ENCODE measurements at places on chromosomes 2 and 18. TPM values are rescaled to one million over a fixed set of nuclear protein-coding genes. Genes with fewer than 3 reads are reported as not detected.

CNOT9 gene
- total RNA-seq = 58.1 TPM

FSIP2 gene
- total RNA-seq = 56.4 TPM

MC2R gene
- not detected for total RNA-seq

- no peak for DNase-seq
Measured at GRCh38 chr2:26712486-26713465, 20.3 kb downstream of the KCNK3 start.

DNA sequence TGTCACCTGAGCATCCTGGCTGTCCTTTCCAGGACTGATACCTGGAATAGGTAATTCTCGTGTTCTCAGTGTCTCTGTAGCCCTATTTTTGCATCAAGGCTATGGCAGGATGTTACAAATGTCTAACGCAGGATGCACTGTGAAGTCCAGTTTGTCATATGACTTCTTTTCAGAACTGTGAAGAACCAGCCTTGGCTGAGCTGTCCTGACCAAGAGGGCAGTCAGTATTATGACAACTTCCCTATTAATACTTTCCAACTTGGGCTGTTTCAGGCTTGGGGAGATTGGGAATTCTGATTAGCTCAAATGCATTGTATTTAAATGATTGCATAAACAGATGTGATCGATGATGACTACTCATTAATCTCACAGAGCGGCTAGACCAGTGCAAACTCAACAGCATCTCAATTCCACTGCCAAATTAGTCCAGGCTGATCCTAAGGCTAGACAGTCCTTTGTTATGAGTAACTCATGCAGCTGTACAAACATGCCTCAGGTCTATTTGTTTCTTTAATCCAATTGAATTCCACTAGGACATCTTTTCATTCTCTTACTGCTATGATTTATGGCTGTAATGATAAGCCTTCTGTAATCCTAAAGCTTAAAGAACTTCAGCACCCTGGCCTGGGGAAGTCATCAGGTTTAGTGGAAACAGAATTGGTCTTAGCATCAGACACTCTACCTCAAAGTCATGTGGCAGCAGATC, 331.6 kb downstream of the KCNS3 start:
- no peak for DNase-seq

- no peak for DNase-seq
Measured at GRCh38 chr2:130385709-130386108, 29.9 kb downstream of the PTPN18 start.

DNA sequence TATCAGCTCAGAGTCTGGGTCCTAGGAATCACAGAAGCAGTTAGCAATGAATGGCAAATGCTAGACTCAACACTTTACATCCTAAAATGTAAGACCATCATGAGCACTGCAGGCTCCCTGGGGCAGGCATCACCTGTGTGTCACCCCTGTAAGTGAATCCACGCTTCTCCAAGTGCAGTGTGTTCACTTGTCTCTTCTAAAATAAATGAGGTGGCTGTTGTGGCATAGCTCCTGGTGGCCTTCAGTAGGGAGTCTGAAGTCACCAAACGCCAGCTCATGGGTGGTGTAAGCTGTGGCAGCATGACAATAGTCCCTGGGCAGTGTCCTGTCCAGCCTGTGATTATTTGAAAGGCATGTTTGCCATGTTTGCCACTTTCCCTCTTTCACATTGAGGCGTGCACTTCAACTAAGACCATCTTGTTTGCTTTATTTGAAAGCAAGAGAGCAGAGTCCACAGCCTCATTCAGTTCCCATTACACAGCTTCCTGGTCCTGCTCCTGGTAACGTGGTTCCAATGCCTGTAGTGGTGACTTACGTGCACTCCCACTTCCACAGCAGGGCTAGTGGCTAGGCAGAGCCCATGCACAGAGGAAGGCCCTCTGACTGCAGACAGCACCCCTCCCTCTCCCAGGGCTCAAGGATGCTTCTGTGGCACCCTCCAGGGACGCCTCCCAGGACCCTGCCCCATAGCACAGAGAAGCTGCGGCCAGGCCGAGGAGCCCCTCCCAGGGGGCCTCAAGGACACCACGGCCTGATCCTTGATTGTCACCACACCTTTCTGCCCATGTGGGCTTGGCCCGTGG, 24.3 kb downstream of the COA5 start:
- DNase-seq = no peak

DNA sequence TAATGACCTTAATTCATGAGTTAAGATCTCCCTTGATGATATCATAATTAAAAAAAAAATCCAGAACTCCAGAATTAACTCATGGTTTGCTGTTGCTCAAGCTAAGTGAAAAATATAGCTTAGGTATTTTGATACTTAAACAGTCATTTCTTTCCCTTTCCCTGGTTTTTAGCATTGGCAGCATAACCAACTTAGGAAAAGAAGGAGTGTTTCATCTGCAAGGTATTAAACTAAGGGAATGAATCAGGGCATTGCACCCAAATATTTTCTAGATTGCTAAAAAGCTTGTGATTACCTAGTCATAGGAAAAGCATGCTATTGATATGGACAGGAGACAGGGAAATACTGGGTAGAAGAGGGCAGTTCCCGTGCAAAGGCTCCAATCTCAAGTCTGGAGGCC, 207.2 kb downstream of the LRP1B start:
- no peak for DNase-seq

- DNase-seq = no peak
Measured at GRCh38 chr2:233408366-233409285, 54.3 kb downstream of the DGKD start.

- DNase-seq = no peak
Measured at GRCh38 chr18:78364388-78364960, 615.1 kb upstream of the SALL3 start.

DNA sequence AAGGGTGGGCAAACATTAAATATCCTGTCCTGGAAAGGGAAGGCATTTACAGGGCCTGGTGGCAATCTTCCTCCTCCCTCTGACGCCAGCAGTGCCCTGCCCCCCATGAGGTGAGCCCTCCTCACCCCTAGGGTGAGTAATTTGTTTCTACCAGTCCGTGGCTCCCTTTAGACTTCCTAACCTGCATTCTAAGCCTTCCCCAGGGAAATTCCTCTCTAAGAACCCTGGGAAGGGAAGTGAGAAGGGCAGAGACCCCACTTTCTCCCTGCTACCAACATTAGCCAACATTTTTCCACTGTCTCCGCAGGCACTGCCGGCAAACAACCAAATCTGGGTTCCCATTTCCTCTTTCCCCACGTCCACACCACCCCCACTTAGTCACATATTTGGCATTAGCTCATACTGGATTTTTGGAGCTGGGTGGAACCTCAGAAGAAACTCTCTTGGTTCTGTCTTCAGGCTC, 69.3 kb downstream of the NRP2 start:
- DNase-seq = no peak

GRCh38 chr2:99911736-99912135, 230.7 kb downstream of the AFF3 start:
- DNase-seq = no peak

GRCh38 chr2:158509928-158510797, 53.4 kb downstream of the PKP4 start:
- DNase-seq = no peak
